GDM1 (cell line): ENCODE measurements at places on chromosomes 16 and 17.

- no peak for DNase-seq
Observed at GRCh38 chr16:49179714-49180330, 101.8 kb downstream of the CBLN1 start.

- no peak for DNase-seq
Observed at GRCh38 chr17:20908313-20909267, 134.2 kb downstream of the USP22 start.

DNA sequence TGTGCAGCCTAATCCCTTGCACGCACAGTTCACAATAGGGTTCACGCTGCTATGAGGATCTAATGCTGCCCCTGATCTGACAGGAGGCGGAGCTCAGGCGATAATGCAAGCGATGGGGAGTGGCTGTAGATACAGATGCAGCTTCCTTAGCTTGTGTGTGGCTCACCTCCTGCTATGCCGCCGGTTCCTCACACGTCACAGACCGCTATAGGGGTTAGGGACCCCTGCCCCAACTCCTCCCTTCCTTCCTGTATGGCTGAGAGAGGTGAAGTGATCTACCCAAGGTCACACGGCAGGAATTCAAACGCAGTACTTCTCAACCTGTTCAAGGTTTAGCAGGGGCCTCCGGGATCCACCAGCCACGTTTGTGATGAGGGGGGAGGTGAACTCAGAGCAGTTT lies 13.4 kb upstream of the PLLP start:
- DNase-seq = no peak

GRCh38 chr16:11242658-11243057 lies 13.3 kb downstream of the SOCS1 start:
- DNase-seq = no peak

- no peak for DNase-seq
Observed at GRCh38 chr16:24670623-24671454, 58.6 kb upstream of the TNRC6A start.

- DNase-seq = no peak
Observed at GRCh38 chr16:82603784-82604411, 22.9 kb upstream of the CDH13 start.

DNA sequence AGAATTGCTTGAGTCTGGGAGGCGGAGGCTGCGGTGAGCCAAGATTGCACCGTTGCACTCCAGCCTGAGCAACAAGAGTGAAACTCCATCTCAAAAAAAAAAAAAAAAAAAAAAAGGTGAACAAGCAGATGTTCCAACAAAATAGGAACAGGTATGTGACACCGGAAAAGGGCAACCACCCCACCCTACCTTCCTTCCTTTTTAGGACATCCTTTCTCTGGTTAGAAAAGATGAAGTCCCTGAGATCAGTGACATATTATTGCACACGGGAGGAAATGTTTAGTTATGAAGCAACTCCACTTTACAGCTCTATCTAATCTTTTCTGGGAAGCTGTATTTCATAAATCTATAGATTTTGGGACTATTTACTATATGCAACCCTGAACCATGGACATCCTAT lies 114.2 kb upstream of the MON1B start:
- DNase-seq = no peak

- DNase-seq = peak; percentile 66
Observed at GRCh38 chr17:34242587-34243363, 12.3 kb upstream of the CCL2 start.

DNA sequence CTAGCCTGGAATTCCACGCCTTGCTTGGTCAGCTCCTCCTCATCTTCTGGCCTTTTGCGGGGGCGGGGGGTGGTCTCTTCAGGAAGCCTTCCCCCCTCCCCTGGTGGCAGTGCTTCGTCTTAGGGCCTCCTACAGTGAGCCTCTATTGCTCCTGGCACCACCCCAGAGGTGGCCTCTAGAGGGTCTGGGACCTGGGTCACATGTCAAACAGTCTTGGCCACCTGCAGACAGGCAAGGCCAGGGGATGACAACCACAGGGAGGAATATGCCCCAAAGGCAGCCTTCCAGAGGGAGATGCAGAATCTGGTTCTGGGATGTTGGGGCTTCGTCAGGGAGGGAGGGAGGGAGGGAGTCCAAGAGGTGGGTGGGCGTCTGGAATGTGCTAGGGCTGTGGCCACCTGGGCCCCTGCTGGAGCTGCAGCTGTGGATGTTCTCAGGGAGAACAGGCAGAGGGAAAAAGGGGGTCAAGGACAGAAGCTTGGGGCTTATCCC lies 50.6 kb downstream of the SMPD3 start:
- DNase-seq = no peak

DNA sequence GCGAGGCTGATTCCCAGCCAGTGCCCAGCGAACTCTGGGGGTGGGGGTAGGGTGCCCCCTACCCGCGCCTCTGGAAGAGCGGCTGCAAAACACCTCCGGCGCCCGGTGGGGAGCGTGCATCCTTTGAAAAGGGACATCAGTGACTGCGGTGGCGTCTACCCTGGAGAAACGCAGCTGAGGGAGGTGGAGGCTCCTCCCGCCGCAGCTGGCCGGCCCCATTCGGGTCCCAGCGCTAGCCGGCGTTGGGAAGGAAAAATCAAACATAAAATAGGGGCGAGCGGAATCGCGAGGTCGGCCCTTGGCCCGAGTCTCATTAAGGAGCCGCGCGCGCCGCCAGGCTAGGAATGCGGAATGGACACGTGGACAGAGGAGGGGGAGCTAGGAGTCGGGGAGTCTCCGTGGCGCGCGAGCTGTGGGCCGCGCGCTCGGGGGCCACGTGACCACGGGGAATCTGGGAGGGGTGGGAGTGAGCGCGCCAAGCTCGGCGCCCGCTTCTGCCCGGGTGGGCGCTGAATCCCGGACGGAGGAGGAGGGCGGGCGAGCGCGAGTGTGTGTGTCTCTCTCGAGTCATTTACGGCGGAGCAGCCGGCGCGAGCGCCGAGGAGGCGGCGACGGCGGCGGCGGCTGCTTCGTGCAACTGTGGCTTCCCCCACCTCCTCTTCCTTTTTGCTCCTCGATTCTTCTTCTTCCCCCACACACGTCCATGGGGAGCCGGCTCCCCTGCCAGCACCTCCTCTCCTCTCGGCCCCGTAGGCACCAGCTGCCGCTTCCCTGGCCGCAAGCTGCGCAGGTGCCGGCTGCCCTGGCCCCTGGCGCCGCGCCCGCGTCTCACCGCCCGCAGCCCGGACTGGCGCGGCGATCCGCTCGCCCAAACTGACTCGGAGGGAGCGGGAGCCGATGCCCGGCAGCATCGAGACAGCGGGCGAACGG lies at the start of gene TMEM132E:
Gene TMEM132E, plus strand, starts transcription at position 566 of the 930 bp plus-strand sequence. CDS start 1,495 bp downstream, outside the sequence.
- DNase-seq = no peak

DNA sequence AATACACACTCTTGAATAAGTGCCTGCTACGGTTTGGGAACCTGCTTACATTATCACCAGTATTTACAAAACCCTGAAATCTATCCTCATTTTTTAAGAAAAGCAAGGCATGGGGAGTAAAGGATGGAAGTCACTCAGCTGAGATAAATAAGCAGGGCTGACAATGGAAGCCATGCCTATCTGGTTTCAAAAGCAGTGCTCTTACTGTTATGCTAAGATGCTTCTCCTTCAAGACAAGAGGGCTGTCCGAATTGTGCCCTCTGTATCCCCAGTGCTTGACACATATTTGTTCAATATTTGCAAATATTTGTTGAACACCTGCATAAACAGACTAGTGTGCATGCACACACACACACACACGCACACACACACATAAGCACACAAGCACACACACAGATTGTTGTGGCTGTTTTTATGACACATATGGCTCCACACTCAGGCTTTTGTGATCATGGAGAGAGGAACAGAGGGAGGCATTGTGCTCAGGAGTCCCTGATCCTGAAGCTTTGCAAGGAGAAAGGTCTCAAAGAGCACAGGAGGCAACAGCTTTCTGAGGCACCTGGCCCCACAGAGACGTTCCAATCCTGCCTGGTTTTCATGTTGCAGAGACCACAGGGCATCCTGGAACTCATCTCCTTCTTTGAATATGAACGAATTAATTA lies 401.6 kb upstream of the CDH11 start:
- no peak for DNase-seq

- DNase-seq = no peak
Observed at GRCh38 chr17:73566905-73567782, 77.1 kb downstream of the SDK2 start.

- DNase-seq = no peak
Observed at GRCh38 chr17:227946-228615, 46.6 kb upstream of the DOC2B start.

DNA sequence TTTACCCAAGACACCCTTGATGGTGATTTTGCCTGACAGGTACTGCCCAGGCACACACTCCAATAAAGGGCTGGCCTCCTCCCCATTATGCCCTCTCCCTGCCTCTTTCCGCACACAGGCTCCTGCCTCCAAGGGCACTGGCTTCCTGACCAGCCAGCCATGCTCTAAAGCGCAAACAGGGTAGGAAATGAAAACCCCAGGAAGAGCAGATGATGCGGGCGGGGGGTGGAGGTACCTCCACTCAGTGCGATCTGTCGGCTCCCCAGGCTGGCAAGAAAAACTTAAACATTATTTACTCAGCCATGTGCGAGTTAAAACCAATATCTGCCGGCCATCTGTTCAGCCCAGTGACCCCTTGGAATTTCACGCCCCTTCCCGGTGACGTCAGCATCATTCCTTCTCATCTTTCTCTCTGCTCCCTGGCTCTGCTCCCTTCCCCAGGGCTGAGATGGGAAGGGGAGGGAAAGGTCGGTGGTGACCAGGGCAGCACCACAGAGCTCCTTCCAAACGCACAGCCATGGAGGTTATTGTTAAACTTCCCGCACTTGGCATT lies 262.5 kb downstream of the CBLN1 start:
- no peak for DNase-seq

- DNase-seq = no peak
Observed at GRCh38 chr16:9787717-9788116, 394.5 kb downstream of the GRIN2A start.

DNA sequence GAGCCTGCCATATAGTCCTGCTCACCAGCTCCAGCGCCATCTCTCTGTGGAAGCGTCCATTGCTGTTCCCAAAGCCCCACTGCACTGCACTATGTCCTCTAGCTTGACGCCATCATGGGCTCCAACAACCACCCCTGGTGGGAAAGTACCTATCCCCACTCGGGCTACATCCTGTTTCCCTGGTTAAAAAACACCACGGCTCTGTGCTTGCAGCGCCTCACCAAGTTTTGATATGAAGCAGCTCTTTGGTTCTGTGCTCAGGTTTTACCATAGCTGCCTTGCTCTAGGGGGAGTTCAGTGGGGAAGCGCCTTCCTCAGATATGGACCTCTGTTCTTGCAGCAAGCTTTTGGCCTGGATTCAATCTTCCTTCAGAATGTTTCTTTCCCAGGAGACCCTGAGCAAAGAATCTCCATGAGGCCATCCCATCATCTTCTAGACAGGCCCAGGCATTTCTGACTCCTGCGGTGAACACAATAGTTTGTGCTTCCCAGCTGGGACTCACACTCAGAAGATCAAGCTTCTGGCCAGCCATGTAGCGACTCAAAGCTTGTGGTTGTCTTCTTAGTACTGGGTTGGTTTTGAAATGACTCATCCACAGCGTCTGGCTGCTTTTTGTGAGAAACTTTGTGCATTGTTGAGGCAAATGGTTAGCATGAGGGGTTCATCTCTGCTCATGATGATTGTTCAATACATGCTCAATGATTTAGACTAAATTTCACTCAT lies 39.5 kb downstream of the DYNLRB2 start:
- DNase-seq = no peak

DNA sequence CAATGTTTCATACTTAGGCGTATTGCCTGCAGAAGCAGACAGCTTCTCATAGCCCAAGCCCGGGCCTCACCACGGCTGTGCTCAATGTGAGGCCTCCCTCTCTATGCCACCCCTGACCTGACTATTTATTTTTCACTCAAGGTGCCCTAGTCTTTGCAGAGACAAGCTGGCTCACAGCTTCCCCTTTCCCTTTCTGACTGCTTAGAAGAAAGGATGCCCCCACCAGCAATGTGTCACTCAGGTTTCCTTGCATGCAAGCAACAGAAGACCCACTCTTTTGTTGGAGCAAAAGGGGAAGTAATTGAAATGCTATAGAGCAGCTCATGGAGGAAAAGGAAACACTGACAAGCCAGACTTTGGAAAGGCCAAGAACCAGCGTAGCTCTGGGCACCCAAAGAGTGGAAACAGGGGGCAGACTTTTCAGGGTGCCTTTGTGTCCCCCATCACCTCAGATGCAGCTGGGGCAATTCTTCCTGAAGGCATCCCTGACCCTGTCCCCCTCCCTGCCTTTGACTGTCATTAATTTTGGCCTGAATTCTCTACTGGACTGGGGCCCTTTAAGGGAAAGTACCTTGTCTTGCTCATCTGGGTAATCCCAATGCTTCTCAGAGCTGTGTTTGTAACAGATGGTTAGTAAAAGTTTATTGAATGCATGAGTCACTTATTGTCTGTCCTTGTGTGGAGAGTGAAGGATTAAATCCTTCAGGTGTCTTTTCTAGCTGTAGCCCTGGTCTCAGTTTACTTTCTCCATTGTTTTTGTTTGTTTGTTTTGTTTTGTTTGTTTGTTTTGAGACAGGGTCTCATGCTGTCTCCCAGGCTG lies 17.8 kb downstream of the RGS9 start:
- peak; percentile 83 for DNase-seq

GRCh38 chr16:89748076-89748475 lies 26.7 kb downstream of the ZNF276 start:
- DNase-seq = no peak

DNA sequence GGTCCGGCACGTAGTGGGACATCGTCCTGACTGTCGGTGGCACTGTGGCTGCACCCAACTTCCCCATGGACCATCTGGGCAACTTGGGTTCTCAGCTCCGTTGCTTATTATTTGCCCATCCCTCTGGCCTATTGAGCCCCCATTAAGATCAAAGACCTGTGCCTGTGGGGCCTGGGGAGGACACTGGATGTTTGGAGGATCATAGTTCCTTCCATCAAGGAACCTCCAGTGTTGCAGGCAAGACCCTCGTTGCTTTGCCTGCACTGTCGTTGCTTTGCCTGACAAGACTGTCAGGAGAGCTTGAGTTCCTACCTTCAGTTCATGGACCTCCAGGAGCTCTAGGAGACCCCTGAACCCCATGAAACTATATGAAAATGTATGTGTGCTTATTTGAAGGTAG lies 127.2 kb downstream of the CCDC144A start:
- DNase-seq = no peak

GRCh38 chr17:797236-797840 lies 15.2 kb downstream of the MRM3 start:
- no peak for DNase-seq

DNA sequence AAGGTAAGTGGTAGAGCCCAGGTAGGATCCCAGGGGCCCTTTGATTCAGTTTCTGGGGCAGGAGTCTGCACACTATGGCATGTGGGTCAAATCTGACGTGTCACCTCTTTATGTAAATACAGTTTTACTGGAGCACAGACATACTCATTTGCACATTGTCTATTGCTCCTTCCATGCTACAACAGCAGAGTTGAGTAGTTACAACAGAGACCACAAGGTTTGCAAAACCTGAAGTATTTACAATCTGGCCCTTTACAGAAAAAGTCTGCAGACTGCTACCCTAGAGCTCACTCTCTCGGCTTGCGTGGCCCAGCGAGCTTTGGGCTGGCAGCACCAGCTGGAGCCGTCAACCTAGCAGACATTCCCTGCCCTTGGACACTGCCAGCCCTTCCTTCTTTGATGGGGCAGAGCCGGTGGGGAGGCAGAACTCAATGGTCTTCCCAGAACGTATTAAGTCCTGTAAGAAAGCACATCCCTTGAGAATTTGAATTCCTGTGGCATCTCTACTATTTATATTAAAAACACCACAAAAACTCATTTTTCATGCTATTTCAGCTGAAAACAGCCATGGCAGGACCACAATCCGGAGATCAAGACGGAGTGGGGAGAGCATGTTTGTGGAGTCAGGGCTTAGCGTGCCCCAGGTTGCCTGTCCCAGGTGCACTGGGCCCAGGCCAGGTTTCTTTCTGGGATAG lies 133.1 kb upstream of the NUDT7 start:
- DNase-seq = no peak
